ENCODE measurements at places on chromosomes 6 and 20.

- DNase-seq, result no peak
These were observed 15.1 kb downstream of the KIF13A start for GRCh38 chr6:17972074-17972952.

- DNase-seq, result no peak
These were observed 111.2 kb upstream of the HIVEP1 start for GRCh38 chr6:11900662-11901598.

- DNase-seq, result no peak
These were observed 282.3 kb upstream of the QKI start for GRCh38 chr6:163132050-163132750.

- DNase-seq, result no peak
These were observed 1014.9 kb upstream of the GJE1 start for GRCh38 chr6:141117874-141118273.

GRCh38 chr6:103675807-103676406 is 1183.8 kb downstream of the HACE1 start:
- DNase-seq, result no peak

GRCh38 chr6:110547266-110547964 is 71.0 kb upstream of the SLC22A16 start:
- no peak for DNase-seq

DNA sequence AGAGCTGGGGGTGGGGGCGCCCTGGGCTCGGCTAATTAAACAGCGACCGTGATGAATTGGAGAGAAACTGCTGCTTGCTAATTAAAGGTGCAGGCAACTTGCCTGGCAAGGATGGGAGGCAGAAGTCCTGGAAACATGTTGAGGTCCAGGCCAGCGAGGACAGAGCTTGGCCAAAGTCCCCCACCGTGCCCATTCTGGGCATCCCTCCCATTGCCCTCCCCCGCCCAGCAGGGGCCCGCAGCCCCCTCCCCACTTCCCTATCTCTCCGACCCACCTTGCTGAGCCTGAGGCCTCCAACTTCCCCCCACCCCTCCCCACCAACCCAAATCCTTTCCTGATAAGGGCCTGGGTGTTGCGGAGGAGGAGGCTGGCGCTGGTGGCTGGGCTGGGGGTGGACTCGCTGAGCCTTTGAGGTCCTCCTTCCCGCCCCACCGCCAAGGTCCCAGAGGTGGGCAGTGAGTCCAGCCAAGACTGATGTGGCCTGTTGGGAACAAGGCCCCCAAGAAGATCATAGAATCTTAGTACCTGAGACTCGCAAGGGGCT is 23.3 kb downstream of the C20orf203 start:
- DNase-seq, result peak; percentile 64

DNA sequence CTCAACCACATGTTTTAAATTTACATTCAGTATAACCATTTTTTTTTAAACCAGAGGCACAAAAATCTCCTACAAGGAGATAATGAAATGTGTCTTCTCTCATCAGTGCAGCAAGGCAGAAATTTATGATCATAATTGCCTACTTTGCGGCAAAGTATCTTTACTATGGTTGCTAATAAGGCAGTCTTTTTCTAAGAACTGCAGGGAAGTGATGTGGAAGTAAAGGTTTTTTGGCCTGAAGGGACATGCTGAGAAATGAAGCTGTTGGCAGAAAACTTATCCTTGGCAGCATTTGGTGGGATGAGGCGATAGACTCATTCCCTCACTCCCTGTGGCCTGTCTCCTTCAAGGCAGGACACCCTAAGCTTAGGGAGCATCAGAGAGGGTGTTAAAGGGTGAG is 48.7 kb downstream of the SCGN start:
- DNase-seq, result no peak
